ENCODE measurements at places on chromosomes 12 and 14. TPM values are rescaled to one million over a fixed set of nuclear protein-coding genes. Genes with fewer than 3 reads are reported as not detected.

Gene FAM181A
- total RNA-seq = not detected

Gene TAS2R9
- total RNA-seq = 0.35 TPM

Gene EML1
- 69.3 TPM for total RNA-seq

Gene DHH
- 0.05 TPM for total RNA-seq

Gene SRSF9
- total RNA-seq = 190 TPM

Gene KRT77
- total RNA-seq = not detected

Gene TSHR
- 0.50 TPM for total RNA-seq

Gene MYF5
- not detected for total RNA-seq

Gene ARHGDIB
- 14.6 TPM for total RNA-seq

Gene LAG3
- not detected for total RNA-seq

Gene CALCOCO1
- 129 TPM for total RNA-seq

Gene HECTD4
- 47.3 TPM for total RNA-seq
